Activated naive CD4-positive, alpha-beta T cell (primary cell): ENCODE measurements at places on chromosomes 12 and 14.
A peak's percentile ranks its signal among the peaks of the same experiment; 100 is the strongest.

- no peak for DNase-seq
Measured at GRCh38 chr12:80681287-80681686, 26.1 kb upstream of the MYF6 start.

DNA sequence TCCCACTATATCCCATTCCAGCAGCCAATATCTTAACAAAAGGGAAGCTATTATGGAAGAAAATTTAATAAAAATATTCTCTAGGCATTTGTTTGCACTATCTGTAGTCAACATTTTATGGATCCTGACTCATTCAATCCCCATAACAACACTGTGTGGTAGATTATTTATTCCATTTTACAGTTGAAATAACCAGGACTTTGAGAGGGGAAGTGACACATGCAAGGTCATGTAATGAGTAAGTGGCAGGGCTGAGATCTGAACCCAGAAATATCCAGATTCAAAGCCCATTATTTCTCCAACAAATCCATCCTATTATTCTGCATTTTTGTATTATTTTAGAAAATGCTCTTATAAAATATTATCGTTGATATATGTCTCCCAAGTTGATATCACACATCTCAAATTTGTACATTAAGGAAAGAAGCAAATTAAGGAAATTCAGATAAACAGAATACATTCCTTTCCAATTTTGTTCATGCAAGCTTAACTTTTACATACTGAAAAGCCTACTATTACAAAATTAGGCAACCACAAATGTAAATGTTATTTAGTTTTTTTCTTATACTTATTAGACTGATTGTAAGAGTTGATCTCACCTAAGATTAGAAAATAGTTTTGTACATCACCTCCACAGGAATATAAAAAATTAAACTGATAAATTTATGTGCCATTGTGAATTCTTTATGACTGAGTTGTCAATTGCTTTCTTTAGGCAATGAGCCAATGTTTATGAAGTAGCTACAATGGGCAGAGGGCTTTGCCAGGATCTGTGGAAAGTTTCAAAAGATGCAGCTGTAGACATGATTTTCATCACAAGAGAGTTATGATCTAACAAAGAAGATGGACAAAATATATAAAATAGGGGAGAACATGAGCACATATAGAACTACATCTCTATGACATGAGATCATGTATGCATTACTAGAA lies 55.1 kb upstream of the E2F7 start:
- no peak for DNase-seq

DNA sequence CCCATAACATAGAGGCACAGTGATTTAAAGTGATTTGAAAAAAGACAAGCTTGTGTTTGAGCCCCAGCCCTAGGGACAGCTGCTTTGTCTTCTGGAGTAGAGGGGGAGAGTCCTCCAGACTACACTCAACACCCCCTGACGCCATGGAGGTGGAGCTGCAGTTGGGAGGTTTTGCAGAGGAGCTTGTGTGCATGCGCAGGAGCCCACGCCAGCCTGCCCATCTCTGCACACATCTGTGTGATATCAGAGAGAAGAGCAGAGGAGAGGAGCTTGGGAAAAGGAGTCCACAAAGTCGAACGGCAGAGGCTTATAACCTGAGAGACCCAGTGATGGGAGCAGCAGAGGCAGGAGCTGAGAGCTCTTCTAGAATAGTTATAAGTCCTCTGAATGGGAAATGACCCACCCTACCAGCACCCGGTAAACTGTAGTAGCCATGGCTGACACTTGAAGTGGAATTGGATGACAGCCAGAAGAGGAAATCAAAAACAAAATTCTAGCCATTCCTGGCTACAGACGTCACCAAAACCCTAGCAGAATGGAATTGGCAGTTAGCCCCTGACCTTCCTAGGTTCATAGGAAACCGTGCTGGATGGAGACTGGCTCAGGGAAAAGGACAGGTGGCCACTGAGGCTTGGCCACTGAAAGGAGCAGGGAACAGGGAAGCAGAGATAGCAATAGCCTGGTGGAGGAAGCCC lies 185.1 kb upstream of the VASH1 start:
- DNase-seq: no peak

- no peak for DNase-seq
Measured at GRCh38 chr14:76936483-76936882, 92.0 kb downstream of the IRF2BPL start.

DNA sequence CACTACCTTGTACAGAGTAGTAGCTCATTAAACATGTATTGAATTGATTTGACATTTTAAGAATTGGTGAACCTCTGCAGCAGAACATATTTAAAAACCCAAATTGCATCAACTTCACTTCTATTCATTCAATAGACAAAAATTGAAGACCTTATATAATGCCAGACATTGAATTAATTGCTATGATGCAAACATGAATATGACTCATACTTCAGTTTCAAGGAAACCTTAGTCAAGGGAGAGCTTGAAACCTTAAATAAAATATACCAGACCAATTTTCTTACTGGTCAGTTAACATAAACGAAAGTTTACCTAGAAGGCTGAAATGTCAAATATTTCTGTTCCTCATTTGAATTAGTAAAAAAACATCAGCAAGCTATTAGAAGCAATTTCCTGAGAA lies 5.0 kb upstream of the MGAT4C start:
- DNase-seq: no peak

GRCh38 chr14:62076825-62077605 lies 314.8 kb downstream of the SNAPC1 start:
- no peak for DNase-seq

DNA sequence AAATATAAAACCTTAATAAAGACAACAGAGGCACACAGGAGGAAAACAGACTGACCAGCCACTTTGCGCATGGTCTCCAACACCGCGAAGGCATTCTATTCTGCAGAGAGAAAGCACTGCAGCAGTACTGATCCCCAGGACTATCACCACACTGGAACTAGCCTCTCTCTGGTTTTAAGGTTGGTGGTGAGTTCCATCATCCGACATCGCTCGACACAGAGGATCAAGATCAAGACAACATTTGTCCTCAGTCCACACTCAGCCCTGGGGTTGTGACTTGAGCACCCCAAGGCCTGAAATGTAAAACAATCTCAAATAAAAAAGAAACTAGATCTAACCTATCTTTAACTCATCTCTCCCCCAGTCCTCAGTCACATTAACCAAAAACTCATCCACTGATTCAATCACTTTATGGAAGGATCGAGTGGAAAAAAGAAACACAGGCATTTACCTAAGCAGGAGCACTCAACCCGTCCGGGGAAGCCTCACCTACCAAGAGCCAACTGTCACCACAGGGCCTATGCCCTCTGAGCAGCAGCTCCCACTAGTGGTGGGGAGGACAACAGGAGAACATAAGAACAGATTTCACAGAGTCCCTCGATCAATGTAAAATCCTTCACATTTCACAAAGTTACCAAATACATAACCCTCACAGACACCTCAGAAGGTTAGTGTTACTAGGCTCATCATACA lies 17.7 kb downstream of the STXBP6 start:
- DNase-seq: no peak

GRCh38 chr12:109827566-109828550 lies 5.3 kb downstream of the TRPV4 start:
- DNase-seq: no peak

DNA sequence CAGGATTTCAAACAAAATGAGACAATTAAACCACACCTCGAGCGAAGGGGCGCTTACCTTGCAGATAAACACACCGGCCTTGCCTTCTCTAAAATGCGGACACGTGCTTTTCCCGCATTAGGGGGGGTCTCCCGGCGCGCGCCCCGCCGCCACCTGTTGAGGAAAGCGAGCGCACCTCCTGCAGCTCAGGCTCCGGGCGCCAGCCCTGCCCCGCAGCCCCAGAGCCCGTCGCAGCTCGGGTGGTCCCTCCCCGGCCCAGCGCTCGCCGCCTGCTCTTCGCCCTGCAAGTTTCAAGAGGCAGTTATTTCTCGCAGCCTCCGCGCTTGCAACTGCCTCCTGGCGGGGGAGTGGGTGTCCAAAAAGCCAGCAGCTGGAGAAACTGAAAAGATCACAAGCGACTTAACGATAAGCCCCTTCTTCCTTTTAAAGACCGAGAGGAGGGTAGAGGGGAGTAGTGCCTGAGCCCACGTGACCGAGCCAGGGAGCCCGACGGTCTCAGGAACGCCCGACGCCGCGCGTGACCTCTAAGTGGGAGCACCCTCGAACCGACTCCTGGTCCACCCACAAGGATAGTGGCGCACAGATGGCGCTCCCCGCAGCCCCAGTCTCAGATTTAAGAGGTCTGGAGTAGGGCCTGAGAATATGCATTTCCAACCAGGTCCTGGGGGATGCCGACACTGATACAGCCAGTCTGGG lies at the start of gene ESR2:
Gene ESR2 (minus strand): TSS at position 396 of the 696 bp plus-strand sequence. CDS start 11,386 bp downstream, outside the sequence.
- peak; percentile 10 for DNase-seq

DNA sequence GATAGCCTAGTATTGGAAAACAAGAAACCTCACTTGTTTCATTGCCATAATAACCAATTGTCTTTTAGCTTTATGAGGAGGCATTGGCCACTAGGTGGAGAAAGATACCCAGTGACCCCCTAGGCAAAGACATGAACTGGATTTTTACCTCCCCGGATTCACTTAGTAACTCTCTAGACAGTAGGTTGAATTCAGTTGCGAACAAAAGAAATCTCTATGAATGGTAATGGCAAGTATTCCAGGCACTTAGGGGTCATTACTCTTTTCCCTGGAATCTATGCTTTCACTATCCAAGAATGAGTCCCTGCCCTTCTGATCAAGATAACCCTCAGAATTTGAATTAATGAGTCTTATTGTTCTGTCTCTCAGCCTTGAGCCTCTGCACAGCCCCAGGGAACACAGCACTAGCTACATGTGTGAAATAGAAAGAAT lies 29.5 kb upstream of the RHOJ start:
- DNase-seq: no peak

GRCh38 chr14:41302776-41303175 lies 303.9 kb upstream of the LRFN5 start:
- no peak for DNase-seq

DNA sequence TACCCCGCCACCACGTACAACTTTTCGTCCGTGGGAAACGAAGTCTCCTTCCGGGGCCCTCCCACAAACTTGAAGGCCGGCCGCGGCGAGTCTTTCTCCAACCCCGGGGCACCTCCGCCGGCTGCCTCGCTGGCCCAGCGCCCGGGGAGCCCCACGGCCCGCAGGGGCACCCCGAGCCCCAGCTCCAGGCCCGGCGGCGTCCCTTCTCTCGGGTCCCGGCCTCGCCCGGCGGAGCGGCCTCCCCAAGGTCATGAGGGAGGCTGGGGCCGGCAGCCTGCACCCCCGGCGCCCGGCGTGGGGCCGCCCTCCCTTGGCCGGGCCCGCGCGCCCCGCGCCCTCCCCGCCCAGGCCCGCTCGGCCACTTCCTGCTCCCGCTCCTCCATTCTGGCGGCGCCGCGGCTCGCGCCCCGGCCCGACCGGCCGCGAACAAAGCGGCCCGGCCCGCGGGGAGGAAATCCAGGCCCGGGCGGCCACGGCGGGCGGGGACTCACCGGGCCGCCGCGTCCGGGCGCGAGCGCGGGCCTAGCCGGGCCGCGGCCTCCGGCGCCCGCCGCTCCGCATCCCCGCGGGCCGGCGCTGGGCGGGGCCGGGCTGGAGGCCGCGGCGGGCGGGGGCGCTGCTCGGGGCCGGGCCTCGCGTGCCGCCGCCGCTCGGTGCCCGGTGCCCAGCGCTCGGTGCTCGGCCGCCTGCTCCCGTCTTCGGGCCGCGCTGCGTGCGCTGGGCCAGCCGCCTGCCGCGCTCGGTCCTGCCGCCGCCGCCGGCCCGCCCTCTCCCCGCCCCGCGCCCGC lies at the start of gene AKT1:
Gene AKT1 (minus strand): TSS at position 756 of the 788 bp plus-strand sequence. CDS start 3,105 bp downstream, outside the sequence.
- DNase-seq: no peak

DNA sequence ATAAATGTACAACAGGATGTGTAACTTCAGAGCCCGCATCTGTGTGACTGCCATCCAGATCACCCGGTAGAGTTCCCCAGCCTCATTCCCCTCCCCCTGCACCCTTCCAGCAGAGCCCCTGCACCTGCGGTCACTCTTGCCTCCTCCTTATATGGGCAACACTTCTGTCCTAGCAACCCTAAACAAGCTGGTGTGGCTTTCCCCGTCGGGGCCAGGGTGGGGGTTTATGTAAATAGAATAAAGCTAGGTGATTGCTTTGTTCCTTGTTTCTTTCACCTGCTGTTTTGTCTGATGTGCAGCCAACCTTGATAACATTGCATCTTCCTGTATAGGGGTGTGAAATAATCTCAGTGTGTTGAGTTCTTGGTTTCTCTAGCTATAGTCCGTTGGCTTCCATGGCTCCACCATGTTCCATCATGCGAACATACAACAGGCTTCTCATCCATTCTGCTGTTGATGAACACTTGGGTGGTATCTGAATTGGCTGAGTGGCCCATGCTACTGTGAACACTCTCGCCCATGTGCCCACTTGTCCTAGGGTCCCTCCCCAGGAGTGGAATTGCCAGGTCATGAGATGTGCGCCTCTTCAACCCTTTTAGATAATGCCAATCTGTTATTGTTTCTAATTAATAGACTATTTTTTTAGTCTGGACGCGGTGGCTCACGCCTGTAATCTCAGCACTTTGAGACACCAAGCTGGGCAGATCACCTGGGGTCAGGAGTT lies 102.2 kb downstream of the KIF26A start:
- no peak for DNase-seq

GRCh38 chr14:20461225-20462141 lies at the start of gene PIP4P1:
Gene PIP4P1 (minus strand): TSS chr14:20461434. CDS start chr14:20461325, 109 bp downstream.
- DNase-seq: peak; percentile 96

GRCh38 chr12:123268850-123269249 lies 2.8 kb downstream of the CDK2AP1 start:
- no peak for DNase-seq

DNA sequence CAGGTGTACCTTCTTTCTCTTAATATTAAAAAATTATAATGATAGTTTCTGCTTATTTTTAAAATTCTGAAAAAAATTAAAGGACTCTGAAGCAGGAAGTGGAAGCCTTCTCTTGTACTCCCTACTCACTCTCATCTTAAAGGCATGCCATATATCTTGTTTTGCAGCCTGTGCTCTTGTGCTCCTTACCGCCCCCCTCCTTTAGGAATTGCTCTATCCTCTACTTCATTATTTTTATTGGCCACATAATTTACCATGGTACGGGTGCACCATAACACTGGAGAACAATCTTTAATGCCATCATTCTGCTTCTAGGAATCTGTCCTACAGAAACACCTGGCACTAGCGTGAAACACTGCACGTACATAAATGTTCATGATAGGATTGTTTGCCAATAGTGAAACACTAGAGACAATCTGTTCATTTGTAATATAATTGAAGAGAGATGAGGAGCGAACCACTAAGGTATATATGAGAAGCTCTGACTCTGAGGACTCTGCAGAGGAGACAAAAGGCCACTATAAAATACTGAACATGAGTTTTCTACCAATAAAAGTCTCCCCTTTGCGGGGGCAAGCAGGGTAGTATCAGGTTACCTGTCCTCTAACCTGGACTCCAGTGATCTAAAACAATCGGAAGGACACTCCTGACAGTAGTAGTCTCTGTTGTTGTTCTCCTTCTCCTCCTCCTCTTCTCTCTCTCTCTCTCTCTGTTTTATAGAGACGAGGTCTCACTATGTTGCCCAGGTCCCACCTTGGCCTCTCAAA lies 6.3 kb upstream of the NYNRIN start:
- DNase-seq: no peak

DNA sequence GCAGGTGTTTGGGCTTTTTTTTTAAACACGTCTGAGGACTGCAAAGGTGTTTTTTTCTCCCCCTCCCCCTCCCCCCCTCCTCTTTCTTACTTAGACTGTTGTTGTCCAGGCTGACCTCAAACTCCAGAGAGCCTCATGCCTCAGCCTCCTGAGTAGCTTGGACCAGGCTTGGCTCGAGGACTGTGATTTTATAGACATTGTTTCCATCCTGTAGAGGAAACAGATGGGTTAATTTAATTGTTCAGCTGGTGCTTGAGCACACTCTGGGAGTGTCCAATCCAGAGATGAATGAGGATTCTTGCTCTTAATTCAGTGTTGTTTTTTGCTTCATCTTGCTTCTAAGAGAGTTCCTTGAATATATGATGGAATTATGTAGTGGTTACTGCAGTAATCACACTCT lies 42.1 kb downstream of the RASSF3 start:
- no peak for DNase-seq

GRCh38 chr12:57146961-57147944 lies at the start of gene LRP1-AS:
Gene LRP1-AS (minus strand): TSS chr12:57147619.
- no peak for DNase-seq
